ENCODE measurements at places on chromosomes 12 and 14.

DNA sequence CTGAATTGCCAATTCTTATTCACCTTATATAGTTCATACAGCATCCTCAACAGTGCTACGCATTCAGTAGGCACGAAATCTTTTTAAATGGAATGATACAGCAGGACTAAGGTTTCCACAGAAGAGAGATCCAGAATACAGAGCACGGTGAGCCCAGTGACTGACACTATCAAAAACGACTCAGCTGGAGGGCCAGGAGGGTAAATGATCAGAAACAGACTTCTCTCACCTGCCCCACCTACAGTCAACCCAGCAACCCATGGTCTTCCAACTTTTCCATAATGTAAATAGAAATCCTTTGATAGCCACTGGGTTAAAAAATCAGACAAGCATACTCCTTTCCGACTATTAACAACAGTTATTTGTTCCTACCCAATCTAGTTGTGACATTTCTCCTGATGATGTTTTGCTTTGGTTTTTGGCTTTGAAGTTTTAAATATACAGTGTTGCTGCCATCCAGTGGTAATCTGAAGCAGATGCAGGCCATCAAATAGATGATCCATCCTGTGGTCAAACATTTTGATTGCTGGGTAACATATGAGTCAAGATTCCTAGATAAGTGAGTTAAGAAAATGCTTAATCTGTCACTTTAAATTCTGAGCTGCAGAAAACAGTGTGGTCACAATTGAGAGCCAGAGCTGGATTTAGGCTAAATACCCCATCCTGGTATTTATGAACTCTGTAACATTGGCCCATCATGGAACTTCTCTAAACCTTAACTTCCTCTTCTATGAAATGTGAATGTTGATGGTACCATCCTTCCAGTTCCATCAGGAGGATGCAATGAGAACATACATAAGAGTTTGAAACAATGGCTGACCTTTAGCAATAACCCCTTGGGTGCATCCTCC is 42.0 kb downstream of the GPHB5 start:
- DNase-seq: peak; percentile 38

DNA sequence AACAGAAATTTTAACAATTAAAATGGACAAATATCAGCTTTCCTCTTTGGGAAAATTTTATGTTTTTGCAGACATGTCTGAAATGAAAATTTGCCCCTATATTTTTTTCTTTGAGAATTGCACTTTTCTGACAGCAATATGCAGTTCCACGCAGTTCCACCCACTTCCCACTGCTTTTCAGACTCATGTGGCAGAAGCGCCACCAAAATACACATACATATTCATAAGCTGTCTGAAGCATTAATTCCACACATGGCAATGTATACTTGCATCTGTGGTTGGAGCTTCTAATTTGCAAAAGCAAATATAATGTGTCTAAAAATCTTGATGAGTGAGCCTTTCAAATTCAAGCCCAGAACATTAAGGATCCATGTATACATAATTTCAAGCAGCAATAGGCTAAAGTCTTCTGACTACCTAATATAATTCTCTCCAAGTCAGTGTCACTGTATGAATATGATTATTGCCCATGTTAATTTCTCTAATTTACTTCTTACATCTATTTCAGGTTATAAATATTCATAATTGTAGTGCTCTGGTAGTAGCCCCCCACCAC is 129.5 kb downstream of the PRKD1 start:
- no peak for DNase-seq

DNA sequence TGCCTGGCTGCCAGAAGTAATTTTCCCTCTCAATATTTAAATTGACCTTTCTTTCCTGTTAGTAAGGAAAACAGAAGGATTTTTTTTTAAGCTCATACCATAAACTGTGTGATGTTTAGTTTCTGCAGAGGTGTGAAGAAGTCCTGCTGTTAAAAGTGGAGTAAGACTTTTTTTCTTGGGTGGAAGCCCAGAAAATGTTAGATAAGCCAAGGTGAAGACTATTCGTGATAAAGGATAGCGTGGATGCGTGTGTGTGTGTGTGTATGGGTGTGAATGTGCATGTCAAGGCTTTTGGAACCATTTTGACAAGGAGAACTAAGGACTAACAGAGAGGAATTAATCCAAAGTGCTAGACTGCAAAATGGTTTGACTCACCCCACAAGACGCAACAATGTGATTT is 152.9 kb upstream of the SEL1L start:
- no peak for DNase-seq

GRCh38 chr14:50656776-50657175 is 11.3 kb downstream of the SAV1 start:
- DNase-seq: no peak

DNA sequence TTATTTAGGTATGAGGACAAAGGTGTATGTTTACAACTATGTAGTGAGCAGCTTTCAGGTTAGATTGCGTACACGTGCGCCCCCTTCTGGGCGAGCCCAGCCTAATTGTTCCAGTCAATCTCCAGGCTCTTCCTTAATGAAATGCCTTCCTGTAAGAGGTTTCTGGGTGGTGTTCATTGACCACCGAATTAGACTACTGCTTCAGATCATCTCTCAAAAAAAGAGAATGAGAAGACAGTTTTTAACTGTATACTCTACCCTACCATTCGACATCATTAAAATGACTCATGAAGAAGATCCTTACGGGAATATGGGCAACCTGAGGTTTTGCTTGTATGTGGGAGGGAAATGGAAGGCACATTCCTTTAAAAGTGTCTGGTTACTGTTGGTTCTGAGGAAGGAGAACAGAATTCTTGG is 2.1 kb downstream of the LUM start:
- DNase-seq: peak; percentile 51

- no peak for DNase-seq
These were observed 19.3 kb upstream of the MMP17 start for GRCh38 chr12:131808744-131809371.

GRCh38 chr14:106843951-106844483 is 1317.6 kb downstream of the TMEM121 start:
- DNase-seq: no peak

GRCh38 chr12:98870504-98870903 is 225.4 kb downstream of the APAF1 start:
- peak; percentile 33 for DNase-seq

- no peak for DNase-seq
These were observed 162.7 kb downstream of the FOXN3 start for GRCh38 chr14:89254166-89254909.

DNA sequence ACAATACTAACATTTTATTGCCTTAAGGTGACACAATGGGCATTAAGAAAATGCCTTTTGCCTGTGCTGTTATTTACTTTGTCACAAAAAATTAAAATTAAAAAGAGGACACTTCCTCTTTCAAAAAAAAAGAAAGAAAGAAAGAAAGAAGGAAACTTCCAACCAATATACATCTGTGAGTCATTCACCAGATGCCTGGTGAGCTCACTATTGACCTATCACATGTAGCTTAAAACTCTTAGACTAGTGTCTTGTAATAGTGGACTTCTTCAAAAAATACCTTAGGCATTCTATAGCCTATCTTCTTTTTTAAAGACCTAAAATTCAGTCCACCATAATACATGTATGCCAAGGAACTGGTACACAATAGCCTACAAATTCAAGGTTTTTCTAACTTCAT is 4.9 kb upstream of the SOX5 start:
- DNase-seq: no peak

- DNase-seq: no peak
These were observed 163.0 kb upstream of the FOXG1 start for GRCh38 chr14:28603606-28604005.

- DNase-seq: no peak
These were observed 247.2 kb downstream of the ALX1 start for GRCh38 chr12:85527192-85527591.
